ENCODE measurements at places on chromosomes 3 and 15. TPM values are rescaled to one million over a fixed set of nuclear protein-coding genes. Genes with fewer than 3 reads are reported as not detected.

NR2E3 gene
- polyA plus RNA-seq = 1.1 TPM

TM4SF18 gene
- 27.4 TPM for polyA plus RNA-seq

TEX55 gene
- not detected for polyA plus RNA-seq

RTP1 gene
- polyA plus RNA-seq = not detected

DALRD3 gene
- polyA plus RNA-seq = 79.2 TPM

RGMA gene
- polyA plus RNA-seq = 12.2 TPM

FOXL2NB gene
- 0.03 TPM for polyA plus RNA-seq

CCDC80 gene
- 75.3 TPM for polyA plus RNA-seq

POTEB gene
- polyA plus RNA-seq = not detected

CLDN11 gene
- polyA plus RNA-seq = 171 TPM

GOLGA8G gene
- not detected for polyA plus RNA-seq

GCSAM gene
- polyA plus RNA-seq = 0.74 TPM

GRIP2 gene
- polyA plus RNA-seq = 2.5 TPM

ALDH1L1 gene
- polyA plus RNA-seq = 46.2 TPM

ROPN1 gene
- polyA plus RNA-seq = 0.07 TPM

CCR9 gene
- not detected for polyA plus RNA-seq

CPNE9 gene
- polyA plus RNA-seq = 0.10 TPM

FETUB gene
- 0.65 TPM for polyA plus RNA-seq

IQCF5 gene
- not detected for polyA plus RNA-seq

FOXB1 gene
- not detected for polyA plus RNA-seq

FRMD4B gene
- polyA plus RNA-seq = 39.2 TPM

HYAL1 gene
- polyA plus RNA-seq = 6.1 TPM

PHLDB2 gene
- 105 TPM for polyA plus RNA-seq

GOLGA8M gene
- 6.1 TPM for polyA plus RNA-seq

ITIH1 gene
- polyA plus RNA-seq = not detected

HYAL3 gene
- polyA plus RNA-seq = 3.9 TPM

SPSB4 gene
- polyA plus RNA-seq = 14.6 TPM

GPR15 gene
- polyA plus RNA-seq = not detected

RARRES1 gene
- 19.9 TPM for polyA plus RNA-seq

ZDHHC19 gene
- polyA plus RNA-seq = 0.16 TPM

PCOLCE2 gene
- 4.5 TPM for polyA plus RNA-seq

MORC1 gene
- polyA plus RNA-seq = 0.45 TPM

ATP13A5 gene
- polyA plus RNA-seq = 0.18 TPM

ANKRD28 gene
- polyA plus RNA-seq = 52.3 TPM

AHSG gene
- polyA plus RNA-seq = 0.44 TPM

CHRNB4 gene
- 2.8 TPM for polyA plus RNA-seq

HTR3E gene
- polyA plus RNA-seq = not detected

TLR9 gene
- polyA plus RNA-seq = 0.09 TPM

ADAMTS17 gene
- polyA plus RNA-seq = 2.1 TPM

NR1D2 gene
- 43.7 TPM for polyA plus RNA-seq

ACOX2 gene
- polyA plus RNA-seq = 37.2 TPM

SPATA12 gene
- 0.17 TPM for polyA plus RNA-seq

ITGA11 gene
- polyA plus RNA-seq = 2.3 TPM

ZNF148 gene
- polyA plus RNA-seq = 43.5 TPM

SOX2 gene
- polyA plus RNA-seq = 0.63 TPM

HCLS1 gene
- 4.9 TPM for polyA plus RNA-seq

ADIPOQ gene
- 0.03 TPM for polyA plus RNA-seq
